Skeletal muscle tissue (tissue), 5 donors: ENCODE measurements at places on chromosomes 7 and 10. TPM values are rescaled to one million over a fixed set of nuclear protein-coding genes. Genes with fewer than 3 reads are reported as not detected.

PODXL gene
- 18.8 TPM for total RNA-seq

NCF1 gene
- total RNA-seq: 1.6 TPM

PRSS37 gene
- total RNA-seq: not detected

ADGRA1 gene
- under 0.01 TPM for total RNA-seq
